ENCODE measurements at places on chromosomes 5 and 9. TPM values are rescaled to one million over a fixed set of nuclear protein-coding genes. Genes with fewer than 3 reads are reported as not detected.

Gene CNTNAP3
- total RNA-seq: 12.2 TPM

Gene TLR4
- 0.08 TPM for total RNA-seq

Gene AFAP1L1
- total RNA-seq: 5.2 TPM

Gene FBP2
- not detected for total RNA-seq

Gene DBH
- not detected for total RNA-seq

Gene CARD19
- total RNA-seq: 60.6 TPM

Gene TNFAIP8
- 34.9 TPM for total RNA-seq
